Non-pigmented ciliary epithelial cell (primary cell): ENCODE measurements at places on chromosomes 16 and 17.
A peak's percentile ranks its signal among the peaks of the same experiment; 100 is the strongest.

GRCh38 chr17:9356488-9356911, 219.1 kb downstream of the STX8 start:
- DNase-seq = no peak

GRCh38 chr17:6393351-6393952, 41.5 kb downstream of the AIPL1 start:
- DNase-seq = no peak

- no peak for DNase-seq
These were observed 7.1 kb upstream of the KRT23 start for GRCh38 chr17:40944531-40944930.

GRCh38 chr16:68257251-68257905, 6.9 kb upstream of the SLC7A6 start:
- DNase-seq = no peak

DNA sequence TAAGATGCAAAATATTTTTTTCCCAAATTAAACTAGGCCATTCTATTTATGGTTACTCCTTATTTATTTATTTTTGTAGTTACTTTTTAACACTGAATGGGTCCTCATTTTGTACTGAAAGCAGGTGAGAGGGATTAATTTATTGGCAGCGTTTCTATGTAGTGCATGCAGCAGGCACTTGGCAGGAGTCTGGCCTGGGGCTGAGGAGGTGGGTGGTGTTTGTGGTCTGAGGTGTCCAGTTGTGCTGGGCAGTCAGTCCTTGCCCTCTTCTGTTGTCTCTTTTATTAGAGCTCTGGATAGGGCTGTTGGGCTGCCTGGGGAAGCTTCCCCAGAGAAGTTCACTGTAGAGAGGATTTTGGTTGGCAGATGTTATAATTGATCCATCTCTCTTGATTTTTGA, 12.7 kb downstream of the SEC14L1 start:
- DNase-seq = no peak

GRCh38 chr16:10514369-10515055, 65.9 kb downstream of the EMP2 start:
- DNase-seq = peak; percentile 28

DNA sequence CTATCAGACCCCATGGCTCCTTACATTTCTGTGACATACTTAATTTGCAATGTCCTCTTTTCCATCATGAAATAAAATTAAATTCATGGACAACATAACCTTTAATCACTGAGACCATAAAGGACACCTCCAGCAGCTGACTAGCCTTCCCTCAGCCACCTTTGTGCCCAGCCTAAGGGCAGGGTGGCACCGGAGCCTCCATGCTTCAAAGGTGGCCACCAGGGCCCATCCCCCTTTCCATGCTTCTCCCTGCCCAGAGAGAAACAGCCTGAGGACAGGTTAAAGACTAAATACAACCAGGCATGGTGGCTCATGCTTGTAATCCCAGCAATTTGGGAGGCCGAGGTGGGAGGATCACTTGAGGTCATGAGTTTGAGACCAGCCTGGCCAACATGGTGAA, 94.3 kb downstream of the ADCY9 start:
- no peak for DNase-seq

- peak; percentile 96 for DNase-seq
These were observed 1.7 kb downstream of the MT2A start for GRCh38 chr16:56610017-56610608.

DNA sequence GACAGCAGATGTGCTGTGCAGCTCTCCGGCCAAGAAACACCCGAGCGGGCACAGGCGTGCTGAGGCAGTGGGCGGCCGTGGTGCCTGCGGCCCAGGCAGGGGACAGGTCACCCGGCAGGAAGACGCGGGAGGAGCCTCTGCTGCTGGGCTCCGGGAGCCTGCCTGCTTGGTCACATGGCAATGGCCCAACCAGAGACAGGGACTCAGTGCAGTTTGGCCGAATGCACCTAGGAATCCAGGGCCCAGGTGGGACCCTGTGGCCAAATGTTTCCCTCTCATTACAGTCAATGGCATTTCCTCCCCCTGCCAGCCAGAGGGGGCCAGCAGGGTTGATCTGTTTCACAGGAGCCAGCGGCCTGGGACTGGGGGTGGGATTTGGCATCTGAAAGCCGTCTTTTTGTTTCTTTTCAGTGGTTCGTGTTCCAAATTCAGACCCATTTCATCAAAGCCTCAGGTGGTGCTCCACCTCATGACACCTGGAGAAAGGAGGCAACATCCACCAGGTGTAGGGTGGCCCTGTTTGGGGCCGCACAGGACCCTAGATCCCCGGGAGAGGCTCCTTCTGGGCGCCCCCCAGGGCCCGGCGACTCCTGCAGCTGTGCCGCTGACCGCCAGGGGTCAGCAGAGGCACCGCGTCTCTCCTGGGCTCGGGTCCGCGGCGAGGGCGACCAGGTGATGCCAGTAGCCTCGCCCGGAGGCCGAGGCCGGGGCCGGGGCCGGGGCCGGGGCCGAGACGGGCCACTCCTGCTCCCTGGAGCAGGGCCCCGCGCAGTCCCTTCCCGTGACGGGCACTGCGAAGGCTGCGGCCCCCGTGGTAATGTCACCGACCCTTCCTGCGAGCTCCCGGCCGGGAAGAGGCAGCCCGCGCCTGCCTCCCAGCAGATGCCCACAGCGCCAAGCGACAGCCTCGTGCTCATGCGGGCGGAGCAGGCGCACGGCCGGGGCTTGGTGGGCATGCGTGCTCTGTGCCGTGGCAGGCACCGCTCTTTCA, 118.5 kb downstream of the C16orf78 start:
- DNase-seq = no peak

DNA sequence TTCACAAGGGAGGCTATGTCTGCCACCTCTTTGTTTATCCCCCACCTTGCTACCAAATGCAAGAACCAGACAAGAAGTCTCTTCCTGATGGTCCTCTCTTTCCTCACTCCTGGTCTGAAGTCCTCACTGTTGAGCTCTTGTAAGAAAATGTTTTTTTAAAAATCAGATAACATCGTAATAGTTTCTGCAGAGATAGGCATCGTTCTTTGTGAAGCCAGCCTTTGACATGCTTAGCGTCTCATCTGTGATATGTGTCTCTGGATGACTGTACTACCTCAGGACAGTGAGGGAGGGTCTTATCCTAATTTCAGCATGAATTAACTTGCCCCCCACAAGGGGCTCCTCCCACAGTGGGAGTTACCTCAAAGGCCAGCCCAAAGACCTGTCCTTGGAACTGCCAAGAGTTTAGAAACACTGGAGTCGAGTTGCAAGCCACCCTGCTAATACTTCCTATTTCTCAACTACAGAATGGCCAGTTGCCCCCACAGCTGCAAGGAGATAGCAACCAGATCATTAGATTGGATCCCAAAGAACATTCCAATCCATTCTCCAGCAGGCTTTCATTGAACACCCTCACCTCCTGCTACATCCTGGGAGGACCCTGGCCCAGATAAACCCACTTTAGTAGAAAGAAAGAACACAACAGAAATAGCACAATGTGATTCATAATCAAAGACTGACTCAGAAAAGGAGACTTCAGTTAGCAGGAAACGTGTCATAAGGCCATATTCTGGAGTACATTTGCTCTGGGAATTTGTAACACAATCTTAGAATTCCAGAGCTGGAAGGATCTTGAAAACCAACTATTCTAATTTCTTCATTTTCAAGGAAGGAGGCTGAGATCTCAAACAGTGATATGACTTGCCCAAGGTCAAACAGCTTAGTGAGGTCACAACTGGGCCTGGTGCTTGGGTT, 151.0 kb downstream of the IRX3 start:
- DNase-seq = peak; percentile 51

DNA sequence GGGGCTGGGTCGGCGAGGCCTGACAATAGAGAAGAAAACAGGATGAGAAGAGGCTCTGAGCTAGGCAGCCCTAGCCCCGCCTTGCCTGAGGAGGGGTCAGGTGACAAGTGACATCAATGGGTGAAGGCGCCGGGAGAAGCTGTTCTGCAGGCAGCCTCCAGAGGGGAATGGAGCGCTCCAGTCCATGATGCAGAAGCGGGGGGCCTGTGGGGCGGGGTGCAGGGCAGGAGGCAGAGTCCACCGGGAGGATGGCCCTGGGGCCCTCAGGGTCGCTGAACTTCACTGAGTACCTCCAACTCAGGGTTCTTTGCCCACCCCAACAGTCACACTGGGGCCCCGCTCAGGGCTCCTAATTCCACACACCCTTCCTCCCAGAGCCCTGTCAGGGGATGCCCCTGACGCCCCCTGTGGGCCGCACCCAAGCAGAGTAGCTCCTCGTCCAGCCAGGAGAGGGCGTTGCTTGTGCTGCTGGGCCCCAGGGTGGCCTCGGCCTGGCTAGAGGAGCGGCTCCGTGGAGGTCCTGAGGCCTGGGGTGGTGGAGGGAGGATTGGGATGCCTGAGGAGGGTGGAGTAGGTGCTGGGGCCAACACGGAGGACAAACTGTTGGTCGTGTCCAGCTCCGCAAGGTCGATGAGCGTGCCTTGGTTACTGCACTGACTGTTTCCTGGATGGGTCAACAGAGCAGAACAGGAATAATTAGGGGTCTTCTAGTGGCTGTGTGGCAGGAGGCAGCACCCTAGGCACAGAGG, 20.8 kb downstream of the GGA3 start:
- DNase-seq = no peak

- no peak for DNase-seq
These were observed 4.8 kb downstream of the CTRB2 start for GRCh38 chr16:75202069-75202590.

DNA sequence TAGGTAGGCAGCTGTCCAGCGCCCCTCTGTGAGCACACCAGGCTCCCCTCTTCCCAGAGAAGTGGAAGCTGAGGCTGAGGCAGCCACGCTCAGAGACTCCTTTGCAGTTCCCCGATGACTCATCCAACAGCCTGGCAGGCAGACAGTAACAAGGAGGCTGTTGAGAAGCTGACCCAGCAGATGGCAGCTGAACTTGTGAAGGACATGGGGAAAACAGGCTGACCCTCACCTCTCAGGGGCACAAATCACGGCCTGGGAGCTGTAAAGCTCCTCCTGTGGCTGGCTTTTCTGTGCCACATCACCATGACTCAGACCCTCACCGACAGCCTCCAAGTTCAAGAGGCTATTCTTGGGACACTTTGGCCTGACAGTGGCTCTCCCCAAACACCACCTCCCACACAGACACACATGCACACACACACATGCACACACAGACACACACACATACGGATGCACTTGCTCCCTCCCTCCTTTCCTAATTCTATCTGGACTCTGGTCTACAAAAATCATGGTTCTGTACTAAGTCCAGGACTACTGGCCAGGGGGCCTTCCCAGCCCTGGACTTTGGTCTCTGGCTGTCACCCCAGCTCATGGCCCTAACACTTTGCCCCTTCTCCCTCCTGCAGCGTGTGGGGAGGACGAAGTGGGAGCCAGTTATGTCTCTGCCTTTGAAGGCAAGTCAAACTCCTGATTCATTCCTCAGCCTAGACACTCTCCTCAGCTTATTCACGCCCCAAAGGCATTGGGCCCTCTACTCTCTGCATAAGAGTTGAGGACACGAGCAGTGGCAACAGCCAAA, 23.2 kb downstream of the MAP3K14 start:
- DNase-seq = peak; percentile 76

GRCh38 chr17:75816693-75817092, 27.5 kb downstream of the UNC13D start:
- DNase-seq = no peak
